H1 (cell line): ENCODE measurements at places on chromosomes 16 and 17.

DNA sequence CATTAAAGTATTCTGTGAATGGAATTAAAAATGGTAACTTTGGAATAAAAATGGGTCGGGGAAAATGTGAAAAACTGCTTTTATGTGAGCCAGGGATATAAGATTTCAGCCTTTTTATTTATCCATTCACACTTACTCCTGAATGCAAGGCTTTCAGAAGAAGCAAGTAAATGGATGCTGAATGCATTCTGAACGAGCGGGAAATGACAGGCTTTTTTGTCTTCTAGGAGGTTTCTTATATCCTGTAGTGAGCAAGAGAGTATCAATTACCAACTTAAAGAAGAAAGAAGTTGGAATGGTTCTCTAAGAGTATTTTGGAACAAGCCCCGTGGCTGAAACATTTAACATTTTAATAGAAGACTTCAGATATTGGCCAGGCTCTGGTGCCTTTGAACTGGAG, 36.0 kb downstream of the NUP93 start:
- no peak overlapping the region for H3K27ac ChIP-seq
- H3K4me3 ChIP-seq = no peak overlapping the region
- H3K36me3 ChIP-seq = peaks cover 6% of the 10 kb centered on the region; the same call in 1 of the 2 replicates
- no peaks in the 10 kb centered on the region for H3K27me3 ChIP-seq

DNA sequence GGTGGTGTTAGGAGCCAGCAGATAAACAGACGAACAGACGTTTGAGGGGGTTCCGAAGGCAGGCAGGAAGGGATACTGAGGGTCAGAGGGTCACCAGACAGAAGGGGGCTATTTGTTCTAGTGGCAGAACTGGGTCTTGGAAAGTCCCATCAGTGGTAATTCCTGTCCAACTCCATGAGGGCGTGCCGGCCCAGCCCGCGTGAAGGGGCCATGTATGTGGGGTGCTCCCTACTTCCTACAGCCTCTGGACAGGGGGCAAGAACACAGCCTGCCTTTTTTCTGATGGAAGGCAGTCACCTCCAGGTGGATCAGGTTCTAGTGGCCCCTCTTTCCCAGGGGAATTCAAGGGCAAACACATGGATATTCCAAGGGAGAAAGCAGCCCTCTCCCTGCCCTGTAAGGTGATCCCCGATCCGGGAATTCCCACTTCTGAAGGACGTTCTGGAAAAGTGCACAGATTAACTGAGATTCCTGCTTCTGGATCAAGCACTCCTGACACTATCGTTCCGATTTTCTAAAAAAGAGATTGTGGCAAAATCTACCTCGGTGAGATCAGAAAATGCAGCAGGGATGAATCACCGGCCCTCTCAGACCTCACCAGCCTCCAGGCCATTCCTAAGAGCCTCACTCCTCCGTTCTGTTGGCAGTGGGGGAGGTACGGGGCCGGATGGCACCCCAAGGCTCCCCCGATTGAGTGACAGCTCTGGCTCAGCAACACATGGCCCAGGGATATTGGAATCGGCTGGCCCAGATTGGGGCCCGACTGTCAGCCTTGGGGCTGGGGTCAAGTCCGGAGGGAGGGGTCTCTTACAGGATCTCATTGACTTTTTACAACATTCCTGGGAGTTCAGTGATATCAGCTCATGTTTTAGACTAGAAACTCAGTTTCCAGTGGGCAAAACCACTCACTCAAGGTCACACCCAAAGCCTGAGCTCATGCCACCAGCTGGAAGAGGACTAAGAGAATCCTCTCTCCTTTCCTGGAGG, 12.4 kb downstream of the STX1B start:
- no peaks in the 10 kb centered on the region for H3K36me3 ChIP-seq
- no peak for DNase-seq
- peak overlapping the region; percentile 53 for H3K4me3 ChIP-seq
- H3K4me1 ChIP-seq = peaks cover 9% of the 10 kb centered on the region

- no peaks in the 10 kb centered on the region for H3K4me1 ChIP-seq
- peaks cover 10% of the 10 kb centered on the region for H3K36me3 ChIP-seq
- H3K27me3 ChIP-seq = no peaks in the 10 kb centered on the region
- H3K4me3 ChIP-seq = no peak overlapping the region
- no peak for DNase-seq
These were observed 57.9 kb upstream of the CLEC19A start for GRCh38 chr16:19227643-19228042.

- no peak for DNase-seq
- no peaks in the 10 kb centered on the region for H3K36me3 ChIP-seq
- no peaks in the 10 kb centered on the region for H3K4me1 ChIP-seq
- no peak overlapping the region for H3K27ac ChIP-seq
- no peak overlapping the region for H3K4me3 ChIP-seq
These were observed 9.6 kb downstream of the FTO start for GRCh38 chr16:53713403-53714204.

GRCh38 chr17:72297326-72298115, 176.7 kb downstream of the SOX9 start:
- no peaks in the 10 kb centered on the region for H3K27me3 ChIP-seq
- H3K4me3 ChIP-seq = no peak overlapping the region
- DNase-seq = no peak
- H3K27ac ChIP-seq = no peak overlapping the region

- H3K36me3 ChIP-seq = no peaks in the 10 kb centered on the region
- H3K27ac ChIP-seq = no peak overlapping the region
- no peaks in the 10 kb centered on the region for H3K27me3 ChIP-seq
- H3K4me3 ChIP-seq = no peak overlapping the region
- no peak for DNase-seq
- no peaks in the 10 kb centered on the region for H3K4me1 ChIP-seq
These were observed 81.8 kb upstream of the TOB1 start for GRCh38 chr17:50947782-50948543.

- H3K4me3 ChIP-seq = no peak overlapping the region
- DNase-seq = no peak
- H3K27ac ChIP-seq = no peak overlapping the region
- H3K36me3 ChIP-seq = no peaks in the 10 kb centered on the region
These were observed 10.9 kb upstream of the GINS2 start for GRCh38 chr16:85699628-85700027.

GRCh38 chr16:30351001-30351441, 4.1 kb downstream of the CD2BP2 start:
- H3K4me3 ChIP-seq = no peak overlapping the region
- H3K4me1 ChIP-seq = peaks cover 3% of the 10 kb centered on the region; the same call in 1 of the 2 replicates
- no peak overlapping the region for H3K27ac ChIP-seq
- H3K36me3 ChIP-seq = peaks cover 37% of the 10 kb centered on the region
- DNase-seq = no peak
